Suppressor macrophage (primary cell): ENCODE measurements at places on chromosomes 7 and 10.
A peak's percentile ranks its signal among the peaks of the same experiment; 100 is the strongest.

GRCh38 chr10:105139363-105139896 lies 498.3 kb downstream of the SORCS3 start:
- no peak for DNase-seq

- peak; percentile 63 for DNase-seq
These were observed 71.8 kb upstream of the STEAP1B start for GRCh38 chr7:22571766-22572165.

- DNase-seq = no peak
These were observed 79.1 kb downstream of the AASS start for GRCh38 chr7:122064971-122065370.

GRCh38 chr10:19857876-19858275 lies 41.6 kb downstream of the PLXDC2 start:
- no peak for DNase-seq

- DNase-seq = no peak
These were observed 113.4 kb downstream of the VPS41 start for GRCh38 chr7:38795593-38795992.

- no peak for DNase-seq
These were observed 189.0 kb upstream of the CELF2 start for GRCh38 chr10:10828623-10829022.

- no peak for DNase-seq
These were observed 4.1 kb upstream of the SYPL1 start for GRCh38 chr7:106116161-106116704.

DNA sequence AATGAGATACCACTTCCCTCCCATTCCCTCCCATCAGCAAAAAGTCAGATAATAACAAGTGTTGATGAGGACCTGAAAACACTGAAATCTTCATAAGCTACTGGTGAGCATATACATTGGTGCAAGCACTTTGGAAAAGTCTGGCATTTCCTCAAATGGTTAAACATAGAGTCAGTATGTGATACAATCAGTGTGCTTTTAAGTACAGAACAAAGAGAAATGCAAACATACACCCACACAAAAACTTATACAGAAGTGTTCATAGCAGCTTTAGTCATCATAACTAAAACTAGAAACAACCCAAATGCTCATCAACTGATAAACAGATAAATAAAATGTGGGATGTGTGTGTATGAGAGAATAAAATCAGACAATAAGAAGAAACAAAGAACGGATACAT lies 261.9 kb downstream of the ELMO1 start:
- peak; percentile 30 for DNase-seq

DNA sequence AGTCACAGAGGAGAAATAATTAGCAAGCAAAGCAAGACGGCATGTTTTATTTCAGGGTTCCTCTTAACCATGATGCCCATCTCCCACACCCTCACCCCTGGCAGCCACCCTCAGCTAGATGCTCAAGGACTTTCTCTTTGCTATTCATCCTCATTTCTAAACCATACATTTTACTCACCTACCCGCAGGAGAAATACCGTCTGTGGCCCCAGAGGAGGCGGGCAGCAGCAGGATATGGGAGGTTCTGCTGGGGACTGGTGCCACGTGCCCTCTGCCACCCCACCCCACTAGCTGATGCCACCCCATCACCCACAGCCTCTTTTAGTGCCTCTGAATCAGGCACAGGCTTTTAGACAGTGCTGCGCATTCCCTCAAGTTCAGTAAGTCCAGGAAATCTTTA lies 168.7 kb upstream of the ITGB1 start:
- DNase-seq = no peak
